ENCODE measurements at places on chromosomes 2 and 18.

DNA sequence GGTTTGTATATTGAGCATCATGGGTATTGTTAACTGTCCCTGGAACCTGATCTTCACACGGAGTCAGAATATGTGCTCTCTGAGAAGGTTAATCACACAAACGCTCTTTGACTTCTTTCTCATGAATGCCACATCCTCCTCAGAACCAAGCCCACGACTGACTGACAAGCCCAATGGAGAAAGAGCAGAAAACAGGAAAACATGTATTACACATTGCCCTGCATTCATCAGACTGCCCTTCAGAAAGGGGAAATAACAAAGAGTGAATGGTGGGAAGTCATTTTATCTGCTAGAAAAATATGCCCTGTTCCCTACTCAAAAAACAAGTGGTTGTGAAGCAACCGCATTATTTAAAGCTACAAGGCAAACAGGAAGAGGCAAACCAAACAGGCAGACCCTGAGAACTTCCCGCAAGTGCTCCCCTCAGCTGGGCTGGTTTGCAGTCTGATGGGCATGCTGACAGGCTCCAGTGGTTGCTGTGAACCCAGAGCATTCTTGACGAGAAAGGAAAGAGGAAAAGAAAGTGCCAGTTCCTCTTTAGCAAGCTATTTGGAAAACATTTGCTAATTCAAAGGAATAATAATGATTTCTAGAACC is 172.9 kb upstream of the SETBP1 start:
- H3K4me3 ChIP-seq = no peak overlapping the region
- H3K27me3 ChIP-seq = no peaks in the 10 kb centered on the region
- no peaks in the 10 kb centered on the region for H3K4me1 ChIP-seq
- no peak overlapping the region for H3K27ac ChIP-seq
- no peaks in the 10 kb centered on the region for H3K36me3 ChIP-seq

DNA sequence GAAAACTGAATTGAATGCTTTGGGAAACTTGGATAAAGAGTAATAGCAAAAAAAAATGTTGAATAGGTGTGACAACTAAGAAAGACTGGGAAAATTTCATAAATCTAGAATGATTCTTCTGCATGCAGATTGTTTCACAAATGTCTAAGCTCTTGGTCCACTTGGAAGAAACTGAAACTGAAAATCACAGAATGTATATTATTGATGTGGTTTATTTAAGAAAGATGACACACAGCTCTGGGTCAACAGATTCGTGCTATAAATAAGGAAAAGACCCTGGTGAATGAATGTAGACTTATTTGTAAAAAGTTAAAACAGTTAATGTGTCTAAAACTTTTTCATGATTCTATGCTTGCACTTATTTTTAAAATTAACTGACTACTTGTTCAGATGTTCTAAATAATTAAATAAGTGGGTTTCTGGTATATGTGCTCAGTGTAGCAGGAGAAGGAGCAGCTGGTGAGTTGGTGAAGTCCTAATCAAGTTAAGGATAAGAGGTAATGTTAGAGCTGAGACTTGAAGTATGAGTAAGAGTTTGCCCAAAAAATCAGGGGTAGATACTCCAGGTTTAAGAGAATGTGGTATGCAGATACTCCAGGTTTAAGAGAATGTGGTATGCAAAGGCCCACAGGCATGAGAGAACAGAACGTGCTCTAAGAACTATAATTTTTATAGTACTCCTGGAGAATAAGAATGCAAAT is 24.5 kb downstream of the UGP2 start:
- peaks cover 8% of the 10 kb centered on the region for H3K4me1 ChIP-seq
- H3K36me3 ChIP-seq = peaks cover 37% of the 10 kb centered on the region
- H3K27me3 ChIP-seq = no peaks in the 10 kb centered on the region
- no peak for DNase-seq

DNA sequence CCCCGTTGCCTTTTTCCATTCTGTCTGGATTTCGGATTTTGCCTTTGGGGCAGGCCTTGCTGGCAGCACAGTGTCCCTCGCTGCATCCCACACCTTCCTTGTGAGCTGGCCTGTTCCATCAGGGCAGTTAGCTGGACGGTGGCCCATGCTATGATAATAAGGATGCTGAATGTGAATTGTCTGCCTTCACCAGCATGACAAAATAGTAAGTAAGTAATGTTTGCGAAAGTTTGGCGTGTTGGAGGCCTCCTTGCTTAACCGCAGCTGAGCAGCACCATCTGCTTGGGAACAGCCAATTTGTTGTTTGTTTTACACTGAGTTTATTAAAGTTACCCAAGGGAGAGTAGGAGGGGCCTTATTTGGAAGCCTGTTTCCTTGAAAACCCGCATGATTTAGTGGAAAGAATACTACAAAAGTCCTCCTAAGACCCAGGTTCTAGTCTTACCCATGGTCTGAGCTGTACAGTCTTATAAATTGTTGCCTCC is 469.7 kb upstream of the FANCL start:
- no peak for DNase-seq
- no peaks in the 10 kb centered on the region for H3K27me3 ChIP-seq
- no peak overlapping the region for H3K27ac ChIP-seq
- H3K36me3 ChIP-seq = no peaks in the 10 kb centered on the region
- no peak overlapping the region for H3K4me3 ChIP-seq
- H3K4me1 ChIP-seq = no peaks in the 10 kb centered on the region

DNA sequence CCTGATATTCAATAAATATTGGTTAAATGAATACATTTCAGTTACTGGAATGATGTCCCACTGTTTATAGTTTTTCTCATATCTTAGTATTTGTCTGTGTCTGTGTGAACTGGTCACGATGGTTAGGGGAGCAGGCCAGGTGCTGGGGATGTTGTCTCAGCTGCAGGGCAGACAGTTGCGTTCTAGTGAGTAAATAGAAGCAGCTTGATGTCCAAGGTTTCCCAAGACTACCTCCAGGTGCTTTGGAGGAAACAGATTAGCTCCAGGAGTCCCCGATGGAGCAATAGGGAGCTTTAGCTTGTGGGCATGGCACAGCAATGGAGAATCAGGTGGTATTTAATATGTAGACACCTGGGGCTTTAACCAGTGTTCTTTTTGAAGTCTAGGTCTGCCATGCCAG is 75.5 kb downstream of the GULP1 start:
- no peaks in the 10 kb centered on the region for H3K4me1 ChIP-seq
- H3K27ac ChIP-seq = no peak overlapping the region
- no peak for DNase-seq

DNA sequence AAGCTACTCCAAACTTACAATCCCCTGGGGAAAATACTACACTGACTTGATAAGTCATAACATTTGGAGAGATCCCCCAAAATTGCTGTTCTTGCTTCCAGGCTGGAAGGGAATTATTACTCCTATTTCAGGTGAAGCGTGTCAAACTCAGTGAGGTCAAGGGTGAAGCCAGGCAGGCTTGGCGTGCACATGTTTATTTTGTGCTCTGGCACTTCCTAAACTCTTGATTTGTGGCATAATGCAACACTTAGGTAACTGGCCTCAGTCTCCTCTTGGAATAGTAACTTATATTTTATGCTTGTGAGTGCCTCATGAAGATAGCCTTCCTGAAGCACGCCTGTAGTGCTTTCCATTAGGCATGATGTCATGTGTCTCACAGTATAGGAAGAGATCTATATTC is 751.2 kb downstream of the CNTNAP5 start:
- H3K4me1 ChIP-seq = no peaks in the 10 kb centered on the region
- H3K27ac ChIP-seq = no peak overlapping the region
- no peaks in the 10 kb centered on the region for H3K27me3 ChIP-seq
- DNase-seq = no peak

Data from H1 (cell line).